A549 treated with Mapracorat at 1 μM for 4 hours (cell line): ENCODE measurements at places on chromosomes 1 and 21. TPM values are rescaled to one million over a fixed set of nuclear protein-coding genes. Genes with fewer than 3 reads are reported as not detected.

MARK1 gene
- 0.06 to 0.47 TPM (median 0.09 TPM) in 5 replicates for total RNA-seq

RPS27 gene
- 4,081 to 8,275 TPM (median 4,317 TPM) in 5 replicates for total RNA-seq

ZFP69B gene
- 1.3 to 2.2 TPM (median 1.7 TPM) in 5 replicates for total RNA-seq

NHLH1 gene
- total RNA-seq = 0.38 to 0.74 TPM (median 0.39 TPM) in 5 replicates

EFCAB7 gene
- 2.1 to 2.7 TPM (median 2.3 TPM) in 5 replicates for total RNA-seq

AKIRIN1 gene
- total RNA-seq = 42.2 to 47.8 TPM (median 45.3 TPM) in 5 replicates

SMCP gene
- total RNA-seq = not detected in 5 replicates

XCL2 gene
- total RNA-seq = not detected in 5 replicates

RAB25 gene
- total RNA-seq = 0.29 TPM in 1 of 5 replicates, not detected in the others

KPRP gene
- not detected in 5 replicates for total RNA-seq

FCGR2B gene
- not detected in 5 replicates for total RNA-seq

ESRRG gene
- not detected in 5 replicates for total RNA-seq

CFHR5 gene
- not detected in 5 replicates for total RNA-seq

DCDC2B gene
- total RNA-seq = not detected in 5 replicates

CLIC6 gene
- 0.03 to 0.06 TPM (median 0.05 TPM) in 4 of 5 replicates, not detected in the other for total RNA-seq

NGF gene
- 1.0 to 1.7 TPM (median 1.3 TPM) in 5 replicates for total RNA-seq

MAP3K21 gene
- total RNA-seq = 7.4 to 9.8 TPM (median 8.9 TPM) in 5 replicates

CR1L gene
- 0.40 TPM in 1 of 5 replicates, not detected in the others for total RNA-seq

LCE1D gene
- not detected in 5 replicates for total RNA-seq

KCTD3 gene
- 34.4 to 41.2 TPM (median 40.6 TPM) in 5 replicates for total RNA-seq

SPRR2A gene
- not detected in 5 replicates for total RNA-seq

HSPA6 gene
- total RNA-seq = 1.3 to 8.3 TPM (median 1.7 TPM) in 5 replicates

ALX3 gene
- total RNA-seq = not detected in 5 replicates

NAV1 gene
- 4.7 to 8.9 TPM (median 7.8 TPM) in 5 replicates for total RNA-seq

RAD54L gene
- total RNA-seq = 8.2 to 12.0 TPM (median 10.7 TPM) in 5 replicates

SLC45A1 gene
- total RNA-seq = 6.6 to 11.3 TPM (median 9.2 TPM) in 5 replicates

VASH2 gene
- 1.7 to 3.5 TPM (median 2.9 TPM) in 5 replicates for total RNA-seq

TMEM35B gene
- 15.5 to 18.4 TPM (median 15.9 TPM) in 5 replicates for total RNA-seq

EXO1 gene
- 21.1 to 26.8 TPM (median 25.9 TPM) in 5 replicates for total RNA-seq

TDRD5 gene
- 0.05 TPM in 2 of 5 replicates, not detected in the others for total RNA-seq

MYOG gene
- total RNA-seq = not detected in 5 replicates

SIM2 gene
- total RNA-seq = 5.3 to 8.8 TPM (median 7.1 TPM) in 5 replicates

HRNR gene
- not detected in 5 replicates for total RNA-seq

NPHS2 gene
- total RNA-seq = not detected in 5 replicates

RPS8 gene
- 1,530 to 1,730 TPM (median 1,691 TPM) in 5 replicates for total RNA-seq

FALEC gene
- total RNA-seq = 0.29 TPM in 1 of 5 replicates, not detected in the others

CFAP57 gene
- 0.22 to 0.65 TPM (median 0.39 TPM) in 5 replicates for total RNA-seq

DNAH14 gene
- 13.3 to 18.7 TPM (median 15.6 TPM) in 5 replicates for total RNA-seq

FCMR gene
- 4.7 to 6.4 TPM (median 4.9 TPM) in 5 replicates for total RNA-seq

CXADR gene
- total RNA-seq = 8.3 to 12.8 TPM (median 9.0 TPM) in 5 replicates

OPRD1 gene
- 0.01 to 0.02 TPM (median 0.02 TPM) in 4 of 5 replicates, not detected in the other for total RNA-seq

HPDL gene
- 2.6 to 4.5 TPM (median 3.6 TPM) in 5 replicates for total RNA-seq
